ENCODE measurements at places on chromosomes 1 and 21.

DNA sequence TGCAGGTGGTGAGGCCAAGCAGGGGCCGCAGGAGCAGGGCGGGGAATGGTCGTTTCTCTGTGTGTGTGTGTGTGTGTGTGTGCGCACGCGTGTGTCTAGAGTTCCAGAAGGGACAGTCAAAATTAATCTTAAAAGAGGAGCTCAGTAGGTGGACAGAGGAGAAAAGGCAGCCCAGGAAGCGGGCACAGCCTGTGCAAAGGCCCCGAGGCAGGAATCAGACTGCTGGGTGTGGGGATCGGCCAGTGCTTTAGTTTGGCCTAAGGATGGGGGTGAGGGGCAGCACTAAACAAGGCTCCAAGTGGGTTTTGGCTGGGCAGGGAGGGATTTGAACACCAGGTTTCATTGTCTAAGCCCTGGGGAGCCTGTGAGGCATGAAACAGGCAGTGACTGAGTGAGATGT, 21.7 kb downstream of the EPHA8 start:
- no peak for DNase-seq

- no peak for DNase-seq
These were observed 46.6 kb downstream of the CRB1 start for GRCh38 chr1:197314682-197315081.

DNA sequence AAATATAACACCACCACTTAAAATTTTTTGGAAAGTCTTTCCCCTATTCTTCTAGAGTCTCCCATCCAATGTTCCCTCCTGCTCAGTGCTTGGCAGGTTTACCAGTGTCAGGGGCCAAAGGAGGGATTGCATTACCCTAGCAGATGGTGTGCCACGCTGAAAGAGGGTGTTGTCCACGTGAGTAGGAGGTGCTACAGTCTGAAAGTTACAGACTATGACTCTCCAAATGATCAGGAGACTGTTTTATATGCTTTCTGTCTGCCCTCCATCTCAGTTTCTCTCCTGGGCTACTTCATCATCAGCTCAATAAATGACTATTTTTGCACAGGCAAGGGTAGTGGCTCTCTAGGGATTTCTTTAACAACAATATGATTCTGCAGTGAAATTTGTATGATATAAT, 31.3 kb upstream of the ANGPTL7 start:
- no peak for DNase-seq

GRCh38 chr1:117093091-117093534, 28.4 kb downstream of the TRIM45 start:
- DNase-seq = peak; percentile 16

DNA sequence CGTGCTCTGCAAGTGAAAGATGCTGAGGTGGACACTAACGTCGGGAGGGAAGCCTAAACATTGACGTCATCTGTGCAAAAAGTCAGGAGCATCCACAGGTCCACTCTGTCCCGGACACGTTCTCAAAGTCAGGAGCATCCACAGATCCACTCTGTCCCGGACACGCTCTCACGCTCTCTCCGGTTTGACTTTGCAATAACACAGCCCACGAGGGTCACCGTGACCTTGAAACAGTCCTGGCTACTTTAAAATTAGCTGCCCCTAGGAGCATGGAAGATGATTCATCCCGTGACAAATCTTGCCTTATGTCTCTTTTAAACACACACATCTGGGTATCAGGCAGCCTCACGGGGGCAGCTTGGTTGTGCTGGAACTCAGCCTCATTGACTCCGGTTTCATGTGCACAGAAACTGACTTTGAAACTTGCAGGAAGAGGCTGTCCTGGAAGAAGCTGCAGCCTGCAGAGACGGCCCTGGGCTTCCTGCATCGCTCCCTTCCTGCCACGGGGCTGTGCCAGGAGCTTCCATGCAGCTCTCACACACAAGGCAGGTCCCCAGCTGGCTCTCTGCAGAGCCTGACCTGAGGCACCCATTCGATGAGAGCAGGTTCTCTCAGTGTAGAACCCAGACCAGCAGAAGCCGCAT, 18.1 kb upstream of the COL18A1 start:
- no peak for DNase-seq

- DNase-seq = no peak
These were observed 238.0 kb upstream of the TMEM51 start for GRCh38 chr1:14915356-14916054.

DNA sequence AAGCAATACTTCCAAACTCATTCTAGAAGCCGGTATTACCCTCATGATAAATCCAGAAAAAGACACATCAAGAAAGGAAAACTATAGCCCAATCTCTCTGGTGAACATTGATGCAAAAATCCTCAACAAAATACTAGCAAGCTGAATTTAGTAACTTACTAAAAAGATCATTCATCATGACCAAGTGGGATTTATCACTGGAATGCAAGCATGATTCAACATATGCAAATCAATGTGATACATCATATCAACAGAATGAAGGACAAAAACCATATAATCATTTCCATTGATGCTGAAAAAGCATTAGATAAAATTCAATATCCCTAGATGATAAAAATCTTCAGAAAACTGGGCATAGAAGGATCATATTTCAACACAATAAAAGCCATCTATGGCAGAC, 402.9 kb downstream of the TGFB2 start:
- no peak for DNase-seq

DNA sequence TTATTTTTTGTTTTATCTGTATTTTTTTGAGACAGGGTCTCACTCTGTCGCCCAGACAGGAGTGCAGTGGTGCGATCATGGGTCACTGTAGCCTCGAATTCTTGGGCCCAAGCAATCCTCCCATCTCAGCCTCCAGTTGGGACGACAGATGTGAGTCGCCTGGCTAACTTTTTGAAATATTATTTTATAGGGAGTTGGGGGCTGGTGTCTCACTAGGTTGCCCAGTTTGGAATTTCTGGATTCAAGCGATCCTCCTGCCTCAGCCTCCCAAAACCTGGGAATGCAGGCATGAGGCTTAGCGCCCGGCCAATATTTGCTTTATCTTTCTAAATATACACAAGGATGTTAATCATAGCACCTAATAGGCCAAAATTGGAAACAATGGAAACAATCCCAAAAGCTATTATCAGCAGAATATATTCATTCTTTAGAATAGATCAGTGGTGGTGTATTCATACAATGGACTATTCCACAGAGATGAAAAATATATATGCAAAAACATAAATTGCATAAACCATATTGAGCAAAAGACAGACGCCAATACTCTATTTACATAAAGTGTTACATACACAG, 55.9 kb downstream of the DAP3 start:
- DNase-seq = no peak

- no peak for DNase-seq
These were observed 151.4 kb downstream of the TGFB2 start for GRCh38 chr1:218496561-218496960.

DNA sequence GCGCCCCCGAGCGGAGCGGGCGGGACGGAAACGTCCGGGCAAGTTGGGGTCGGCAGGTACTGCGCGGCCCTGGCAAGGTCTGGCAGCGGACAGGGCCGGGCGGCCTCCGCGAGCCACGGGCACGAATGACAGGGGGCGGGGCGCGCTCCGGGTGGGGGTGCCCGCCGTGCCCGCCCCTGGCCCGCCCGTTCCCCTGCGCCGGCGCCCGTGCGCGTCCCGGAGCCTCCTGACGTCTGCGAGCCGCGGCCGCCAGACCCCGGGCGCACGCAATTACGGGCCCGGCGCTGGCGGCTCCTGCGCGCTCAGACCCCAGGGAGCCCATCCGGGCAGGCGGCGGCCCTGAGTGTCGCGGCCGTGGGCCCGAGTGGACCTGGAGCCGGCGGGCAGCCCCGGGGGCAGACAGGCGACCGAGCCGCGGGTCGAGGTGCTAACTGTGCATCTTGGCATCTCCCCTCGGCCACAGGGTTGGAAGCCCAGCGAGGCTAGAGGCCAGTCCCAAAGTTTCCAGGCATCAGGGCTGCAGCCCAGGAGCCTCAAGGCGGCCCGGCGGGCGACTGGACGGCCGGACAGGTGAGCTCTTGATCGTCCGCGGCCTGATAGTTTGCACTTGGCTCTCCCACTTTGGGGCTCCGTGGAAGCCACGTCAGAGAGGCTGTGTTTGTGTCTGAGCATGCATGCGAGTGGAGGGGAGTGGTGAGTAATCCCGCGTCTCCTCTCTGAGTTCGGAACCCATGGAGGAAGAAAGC, 918 bp downstream of the MIB2 start:
- no peak for DNase-seq

- DNase-seq = no peak
These were observed 12.8 kb downstream of the S100A7 start for GRCh38 chr1:153447498-153448170.

- DNase-seq = no peak
These were observed 15.0 kb downstream of the HLX start for GRCh38 chr1:220894025-220894923.

- DNase-seq = no peak
These were observed 35.0 kb downstream of the SLC35F3 start for GRCh38 chr1:233939451-233939850.

- DNase-seq = no peak
These were observed 2.8 kb upstream of the C1orf162 start for GRCh38 chr1:111471012-111471411.

GRCh38 chr1:15884477-15884876, 37.0 kb downstream of the SPEN start:
- no peak for DNase-seq

- no peak for DNase-seq
These were observed 15.1 kb upstream of the SAMD11 start for GRCh38 chr1:908661-909060.

GRCh38 chr21:19553919-19554615, 1150.5 kb upstream of the TMPRSS15 start:
- DNase-seq = peak; percentile 71

- DNase-seq = no peak
These were observed 31.8 kb downstream of the ZNF496 start for GRCh38 chr1:247299723-247300381.

Data from DMS79 (cell line).